ENCODE measurements at places on chromosomes 3 and 15.

GRCh38 chr15:41585127-41586047 is 26.4 kb downstream of the TYRO3 start:
- DNase-seq, result peak; percentile 42

- DNase-seq, result peak; percentile 83
These were observed 18.7 kb downstream of the AP3S2 start for GRCh38 chr15:89874926-89875564.

- DNase-seq, result peak; percentile 80
These were observed at the start of gene THRB for GRCh38 chr3:24494618-24495325. THRB (minus strand) TSS chr3:24494850.

DNA sequence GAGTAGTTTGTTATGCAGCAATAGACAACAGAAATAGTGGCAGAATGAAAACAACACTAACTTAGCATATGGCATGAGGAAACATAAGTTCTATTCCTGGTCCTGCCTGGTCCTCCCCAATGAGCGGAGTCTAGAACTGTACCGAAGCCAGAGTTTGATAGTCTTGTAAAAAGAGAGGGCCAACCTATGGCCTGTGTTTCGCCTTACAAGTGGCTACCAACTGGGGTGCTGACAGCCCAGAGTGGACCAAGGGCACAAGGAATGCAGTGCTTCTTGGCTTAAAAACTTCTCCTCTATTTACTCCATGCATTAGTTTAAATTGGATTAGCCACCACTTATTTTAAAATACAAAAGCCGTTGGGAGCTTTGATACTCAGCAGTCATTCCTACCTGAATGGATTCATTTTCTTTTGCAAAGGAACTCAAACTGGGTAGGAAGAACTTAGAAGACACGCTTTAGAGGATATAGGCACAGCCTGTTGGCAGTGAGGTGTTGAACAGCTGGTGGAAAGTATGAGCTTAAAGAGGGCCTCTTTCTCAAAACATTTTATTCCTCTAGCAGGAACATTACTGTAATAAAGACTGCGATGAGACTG is 302.9 kb downstream of the PLCL2 start:
- DNase-seq, result no peak

- no peak for DNase-seq
These were observed 17.8 kb upstream of the MCCC1 start for GRCh38 chr3:183117056-183117455.

DNA sequence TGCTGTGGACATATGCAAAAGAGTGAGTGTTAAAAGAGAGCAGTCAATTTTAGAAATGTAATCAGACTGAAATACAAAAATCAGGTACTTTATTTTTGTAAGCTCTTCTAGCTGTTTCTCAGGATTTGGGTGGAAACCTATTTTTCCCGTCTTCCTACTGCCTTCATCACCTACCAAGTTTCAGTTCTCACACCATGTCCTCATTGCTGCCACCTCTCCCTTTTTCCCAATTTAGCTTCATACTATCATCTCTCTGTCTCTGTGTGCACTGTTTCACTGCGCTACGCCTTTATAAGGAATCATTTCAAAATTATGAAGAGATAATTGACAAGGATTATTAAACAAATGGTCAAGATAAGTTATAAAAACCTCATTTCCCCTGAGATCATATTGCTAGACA is 7.7 kb downstream of the SRP14 start:
- no peak for DNase-seq

GRCh38 chr3:41224120-41224806 is 25.0 kb downstream of the CTNNB1 start:
- DNase-seq, result no peak

GRCh38 chr15:92989470-92989869 is 89.3 kb downstream of the CHD2 start:
- DNase-seq, result no peak

DNA sequence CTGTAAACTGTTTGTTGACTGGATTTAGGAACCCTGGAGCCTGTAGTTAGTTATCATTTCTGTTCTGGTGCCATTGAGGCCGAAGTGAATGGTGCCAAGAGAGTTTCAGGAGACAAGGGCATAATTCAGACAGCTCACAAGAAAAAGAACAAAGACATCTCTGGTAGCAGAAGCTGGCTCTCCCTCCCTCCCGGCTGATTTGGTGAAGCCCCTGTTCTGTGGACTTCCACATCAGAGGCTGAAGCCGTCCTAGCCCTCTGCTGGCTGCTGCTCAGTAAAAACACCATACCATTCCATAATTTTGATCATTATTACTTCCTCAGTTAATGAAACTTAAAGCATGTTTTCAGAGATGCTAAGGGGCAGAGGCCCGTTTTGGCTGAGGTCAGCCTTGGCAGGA is 381.2 kb upstream of the WNT5A start:
- no peak for DNase-seq

DNA sequence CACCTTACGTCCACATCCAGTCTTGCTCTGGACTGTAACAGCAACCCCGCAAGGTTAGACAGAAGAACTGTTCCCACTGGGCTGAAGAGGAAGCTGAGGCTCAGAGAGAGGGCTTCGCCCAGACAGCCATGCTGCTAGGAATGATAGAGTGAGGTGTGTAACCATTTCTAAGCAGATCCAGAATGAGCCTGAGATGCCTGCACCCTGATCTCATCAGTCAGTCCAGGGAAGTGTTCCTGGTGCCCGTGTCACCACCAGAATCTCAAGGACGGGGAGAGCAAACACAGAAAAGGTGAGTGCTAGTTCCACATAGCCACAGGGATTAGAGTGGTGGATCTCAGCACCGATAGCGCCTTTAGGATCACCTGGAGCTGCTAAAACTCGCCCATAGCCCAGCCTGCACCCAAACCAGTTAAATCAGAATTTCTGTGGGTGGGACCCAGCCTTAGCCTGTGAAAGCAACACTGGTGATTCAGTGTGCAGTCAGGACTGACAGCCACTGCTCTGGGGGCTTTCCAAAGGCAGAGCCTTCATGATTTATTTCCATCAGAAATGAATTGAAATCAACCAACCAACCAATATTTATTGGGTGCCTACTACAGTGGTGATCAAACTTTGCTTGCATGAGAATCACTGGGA is 12.3 kb downstream of the ISLR start:
- DNase-seq, result no peak

DNA sequence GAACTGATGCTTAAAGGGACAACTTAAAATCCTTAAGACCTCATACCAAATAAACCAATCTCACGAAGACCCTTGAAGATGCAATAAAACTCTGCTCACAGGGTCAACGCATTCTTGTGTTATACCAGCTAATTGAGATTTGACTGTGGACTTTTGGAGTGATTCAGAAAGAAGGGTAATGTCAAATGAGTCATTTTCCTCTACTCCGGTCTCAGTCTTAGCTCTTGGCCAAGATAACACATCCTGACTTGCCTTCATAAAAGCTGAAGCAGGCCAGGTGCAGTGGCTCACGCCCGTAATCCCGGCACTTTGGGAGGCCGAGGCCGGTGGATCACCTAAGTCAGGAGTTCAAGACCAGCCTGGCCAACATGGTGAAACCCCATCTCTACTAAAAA is 3.8 kb downstream of the PKM start:
- no peak for DNase-seq

GRCh38 chr3:56467108-56467507 is 1.2 kb downstream of the ERC2 start:
- peak; percentile 80 for DNase-seq

- DNase-seq, result no peak
These were observed 54.3 kb downstream of the TRIM69 start for GRCh38 chr15:44790656-44791055.

- no peak for DNase-seq
These were observed 285.1 kb upstream of the CCDC54 start for GRCh38 chr3:107092121-107092520.

DNA sequence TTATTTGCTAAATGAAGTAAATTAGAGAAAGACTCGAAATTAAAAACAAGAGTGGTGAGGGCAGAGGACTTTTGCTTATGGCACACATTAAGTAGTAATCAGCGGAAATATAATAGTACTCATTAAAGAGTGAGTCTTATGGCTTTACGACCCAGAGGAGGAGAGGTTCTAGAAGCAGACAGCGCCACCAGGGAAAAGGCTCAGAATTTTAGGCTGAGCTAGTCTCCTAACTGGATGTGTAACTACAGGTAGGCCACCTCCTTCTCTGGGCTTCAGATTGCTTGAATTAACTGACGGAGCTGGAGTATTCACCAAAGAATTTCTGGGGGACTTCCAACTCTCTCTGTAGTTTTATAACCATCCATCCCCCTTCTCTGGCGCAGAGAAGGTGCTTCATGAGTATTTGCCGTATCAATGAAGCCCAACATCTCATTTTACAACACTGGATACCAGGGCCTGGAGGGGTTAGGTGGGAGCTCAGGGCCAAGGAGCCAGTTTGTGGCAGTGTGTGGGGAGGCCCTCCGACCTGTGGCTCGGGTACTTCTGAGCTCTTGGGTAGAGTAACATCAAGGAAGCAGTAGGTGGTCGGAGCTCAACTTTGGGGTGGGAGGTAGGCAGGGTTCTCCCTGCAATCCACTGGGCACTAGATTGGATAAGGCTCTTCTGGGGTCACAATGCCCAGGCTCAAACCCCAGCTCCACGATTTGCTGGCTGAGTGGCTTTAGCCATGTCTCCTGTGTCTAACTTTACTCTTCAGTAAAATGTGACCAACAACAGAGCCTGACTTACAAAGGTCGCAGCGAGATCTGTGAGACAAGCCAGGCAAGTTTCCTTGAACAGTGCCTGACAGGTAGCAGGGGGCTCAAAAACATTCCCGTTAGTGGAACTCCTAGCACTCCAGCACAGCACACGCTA is 1.1 kb downstream of the CHCHD4 start:
- no peak for DNase-seq
